ENCODE measurements at places on chromosomes 3 and 15.
A peak's percentile ranks its signal among the peaks of the same experiment; 100 is the strongest.

DNA sequence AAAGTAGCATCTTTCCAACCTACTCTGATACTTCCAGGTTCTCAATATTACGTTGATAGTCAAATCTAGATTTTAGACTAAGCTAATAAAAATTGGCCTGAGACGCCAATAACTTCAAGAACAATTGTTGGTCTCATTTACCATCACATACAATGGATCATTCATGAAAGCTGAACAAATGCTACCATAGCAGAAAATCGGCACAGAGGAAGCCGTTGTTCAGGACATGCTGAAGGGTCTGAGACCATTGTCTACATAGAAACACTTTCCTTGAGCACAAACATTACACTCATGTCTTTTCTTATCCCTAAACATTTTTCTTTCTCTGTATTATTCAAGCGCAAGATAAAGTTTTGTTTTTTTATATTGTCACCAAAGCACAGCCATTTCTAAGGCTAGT is 37.2 kb upstream of the FHIT start:
- no peak for DNase-seq

- DNase-seq = no peak
Observed at GRCh38 chr3:172914854-172915253, 164.3 kb downstream of the ECT2 start.

DNA sequence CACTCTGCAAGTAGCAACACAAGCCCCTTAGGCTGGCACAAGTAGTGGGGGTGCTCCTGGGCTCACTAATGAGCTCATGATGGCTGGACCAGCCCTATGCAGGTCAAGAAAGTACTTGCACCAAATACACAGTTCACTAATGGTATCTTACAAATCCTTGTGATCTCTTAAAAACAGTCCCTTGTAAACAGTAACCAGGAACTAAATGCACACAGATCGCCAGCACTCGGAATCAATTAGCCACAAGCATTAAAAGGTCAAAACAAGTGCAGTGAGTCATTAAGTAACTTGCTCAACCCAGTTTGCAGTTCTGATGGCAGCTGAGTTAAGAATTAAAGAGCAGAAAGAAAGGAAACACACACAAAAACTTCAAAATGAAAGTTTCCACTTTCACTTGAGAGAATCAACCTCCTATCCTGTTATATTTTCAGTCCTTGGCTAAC is 43.2 kb downstream of the ARHGEF3 start:
- no peak for DNase-seq

GRCh38 chr3:178960918-178961317 is 110.7 kb downstream of the ZMAT3 start:
- no peak for DNase-seq

- no peak for DNase-seq
Observed at GRCh38 chr3:128079823-128080222, 27.6 kb downstream of the SEC61A1 start.

DNA sequence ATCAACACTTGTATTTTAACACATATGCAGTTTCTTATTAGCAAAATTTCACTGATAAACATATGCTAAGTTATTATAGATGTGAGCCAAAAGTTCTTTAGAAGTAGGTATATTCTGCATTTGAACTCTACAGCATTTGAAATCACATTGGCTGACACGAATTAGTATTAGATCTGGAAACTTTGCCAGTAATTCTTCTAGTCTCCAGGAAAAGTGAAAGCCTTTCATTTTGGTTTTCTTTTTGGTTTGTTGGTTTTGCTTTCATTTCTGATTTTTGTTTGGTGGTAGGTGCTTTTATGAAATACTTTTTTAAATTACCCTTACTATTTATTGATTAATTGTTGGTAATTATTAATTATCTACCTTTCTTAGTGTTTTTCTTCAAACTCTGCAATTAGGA is 72.9 kb downstream of the RBMS3 start:
- DNase-seq = no peak

GRCh38 chr3:144868506-144868905 is 896.9 kb downstream of the DIPK2A start:
- DNase-seq = no peak

DNA sequence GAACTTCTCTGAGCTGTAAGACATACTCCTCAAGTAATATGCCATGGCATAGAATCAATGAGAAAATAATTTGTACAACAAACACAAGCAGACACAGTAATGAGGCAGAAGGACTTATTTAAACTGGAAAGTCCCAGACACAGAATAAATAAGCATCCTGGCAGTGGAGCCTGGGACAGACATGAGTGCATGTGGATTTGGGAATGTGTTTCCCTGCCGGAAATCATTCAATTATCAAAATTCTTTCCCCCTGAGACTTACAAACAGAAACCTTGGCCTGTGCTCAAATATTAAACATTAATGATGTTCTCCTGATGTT is 520.1 kb downstream of the ROBO1 start:
- no peak for DNase-seq

DNA sequence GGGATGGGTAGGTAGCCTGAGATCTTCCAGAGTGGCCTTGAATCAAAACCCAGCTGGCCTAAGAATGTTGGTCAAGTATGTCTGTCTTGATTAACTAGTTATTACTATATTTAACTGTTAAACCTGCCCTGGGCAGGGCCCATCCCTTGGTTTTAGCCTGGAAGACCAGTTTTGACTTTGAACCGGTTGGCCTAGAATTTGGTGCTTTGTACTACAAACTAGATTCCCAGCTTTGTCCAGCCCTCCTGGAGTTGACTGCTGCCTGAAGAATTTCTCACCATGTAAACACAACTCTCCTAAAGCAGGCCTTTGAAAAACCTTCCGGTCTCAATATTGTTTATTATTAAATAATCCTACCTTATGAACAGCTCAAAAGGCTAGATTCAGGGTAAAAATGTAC is 16.0 kb downstream of the C15orf62 start:
- DNase-seq = no peak

GRCh38 chr15:98146031-98146820 is 185.7 kb downstream of the ARRDC4 start:
- DNase-seq = no peak

GRCh38 chr3:140651287-140651686 is 26.6 kb upstream of the TRIM42 start:
- DNase-seq = no peak

- peak; percentile 50 for DNase-seq
Observed at GRCh38 chr3:632571-633170, 436.1 kb downstream of the CHL1 start.

GRCh38 chr15:91916051-91916450 is 62.5 kb downstream of the SLCO3A1 start:
- DNase-seq = no peak

- DNase-seq = no peak
Observed at GRCh38 chr15:91694831-91695210, 158.7 kb upstream of the SLCO3A1 start.

DNA sequence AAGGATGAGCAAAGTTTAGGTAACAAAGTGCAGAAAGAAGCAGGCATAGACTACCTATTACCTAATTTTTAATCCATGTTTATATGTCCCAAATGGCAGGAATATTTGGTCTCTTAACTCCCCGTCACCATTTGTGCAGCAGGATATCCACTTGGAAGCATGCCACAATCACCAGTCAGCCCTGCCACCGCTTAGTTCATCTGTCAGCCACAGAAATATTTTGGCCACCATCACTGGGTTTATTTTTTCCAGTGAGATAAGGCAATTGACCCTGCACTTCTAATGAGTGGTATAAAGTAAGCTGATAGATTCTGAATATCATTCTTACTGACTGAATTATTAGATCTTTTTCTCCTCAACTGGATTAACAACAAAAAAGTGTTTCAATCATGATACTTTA is 152.9 kb upstream of the SOX2 start:
- no peak for DNase-seq

DNA sequence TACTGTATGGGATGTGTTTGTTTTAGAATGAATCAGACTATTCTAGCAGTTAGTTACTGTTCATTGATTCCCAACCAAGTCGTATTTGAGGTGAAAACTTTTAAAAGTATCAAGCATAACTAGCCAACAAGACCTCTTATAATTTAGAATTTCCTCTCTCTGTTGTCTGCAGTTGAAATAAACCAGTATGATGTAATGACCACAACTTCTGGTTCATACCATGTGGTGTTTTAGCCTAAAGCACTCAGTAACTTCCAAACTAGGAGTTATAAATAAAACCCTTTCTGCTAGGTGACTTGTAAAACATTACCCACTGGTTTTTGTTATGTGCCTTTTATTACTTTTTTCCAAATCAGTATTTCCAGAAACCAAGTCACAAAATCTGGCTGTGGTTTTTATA is 19.8 kb upstream of the P2RY12 start:
- DNase-seq = no peak

GRCh38 chr3:46102780-46103130 is 75.5 kb upstream of the XCR1 start:
- no peak for DNase-seq

DNA sequence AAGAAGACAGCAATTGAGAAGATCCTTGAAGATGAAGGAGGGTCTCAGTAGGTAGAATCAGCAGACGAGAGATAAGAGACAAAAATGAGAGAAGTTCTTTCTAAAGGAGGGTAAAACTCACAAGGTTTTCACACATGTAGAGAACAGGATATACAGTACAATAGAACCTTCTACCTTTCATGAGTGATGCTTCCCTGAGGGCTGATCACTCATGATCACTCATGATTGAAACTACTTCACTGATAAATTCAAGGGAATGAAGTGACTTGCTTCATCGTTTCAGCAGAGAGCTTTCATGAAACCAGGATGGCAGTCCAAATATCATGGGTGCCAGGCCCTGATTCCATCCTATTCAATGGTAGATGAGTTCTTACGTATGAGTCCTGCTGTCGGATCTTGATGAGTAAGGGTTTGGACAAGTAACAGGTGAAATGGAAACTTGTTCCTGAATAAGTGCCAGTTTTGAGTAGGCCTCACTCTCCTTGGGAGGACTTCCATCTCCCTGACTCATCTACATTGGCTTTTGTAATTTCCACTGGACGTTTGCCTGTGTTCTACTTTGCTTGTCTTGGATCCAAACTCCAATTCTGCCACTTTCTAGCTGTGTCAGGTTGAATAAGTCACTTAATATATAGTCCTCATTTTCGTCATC is 9.6 kb upstream of the CLDN16 start:
- DNase-seq = no peak

DNA sequence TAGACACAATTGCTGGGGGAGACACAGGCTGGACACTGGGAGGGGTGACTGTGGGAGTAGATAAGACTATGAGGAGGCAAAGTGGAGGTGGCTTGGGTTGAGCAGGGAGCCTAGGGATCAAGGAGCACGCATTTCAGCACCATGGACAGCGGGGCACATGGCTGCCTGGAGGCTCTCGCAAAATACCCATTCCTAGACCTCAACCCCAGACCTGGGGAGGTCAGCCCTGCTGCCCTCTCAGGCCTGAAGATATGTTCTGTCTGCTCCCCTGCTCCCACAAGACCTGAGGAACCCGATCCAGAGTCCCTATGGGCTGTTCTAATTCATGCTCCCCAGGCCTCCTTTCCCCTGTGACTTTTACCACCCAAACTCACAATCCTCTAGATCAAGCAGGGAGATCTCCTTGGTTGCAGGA is 16.0 kb upstream of the CPEB1 start:
- DNase-seq = no peak

DNA sequence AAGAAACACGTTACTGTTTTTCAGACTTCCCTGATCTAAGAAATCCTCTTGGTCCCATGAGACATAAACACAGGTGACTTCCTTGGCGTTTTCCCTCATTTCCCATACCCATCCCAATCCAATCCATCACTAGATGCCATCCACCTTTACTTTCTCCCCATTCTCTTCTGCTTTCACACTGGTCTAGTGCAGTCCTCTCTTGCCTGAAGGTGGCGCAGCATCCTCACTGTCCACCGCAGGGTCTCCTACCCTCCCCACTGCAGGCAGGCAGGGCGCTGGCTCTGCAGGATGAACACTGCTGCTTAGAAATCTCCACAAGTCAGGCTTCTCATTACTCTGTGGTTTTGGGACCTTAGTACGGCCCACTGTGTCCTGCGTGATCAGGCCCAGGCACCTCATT is 58.2 kb downstream of the RAB7A start:
- peak; percentile 80 for DNase-seq

- peak; percentile 84 for DNase-seq
Observed at GRCh38 chr15:45378149-45378912, at the start of gene GATM. Gene GATM, minus strand, starts transcription at chr15:45378544. Its CDS starts 91 bp downstream, at chr15:45378453.

- DNase-seq = no peak
Observed at GRCh38 chr15:76358453-76358852, 21.9 kb downstream of the ISL2 start.

DNA sequence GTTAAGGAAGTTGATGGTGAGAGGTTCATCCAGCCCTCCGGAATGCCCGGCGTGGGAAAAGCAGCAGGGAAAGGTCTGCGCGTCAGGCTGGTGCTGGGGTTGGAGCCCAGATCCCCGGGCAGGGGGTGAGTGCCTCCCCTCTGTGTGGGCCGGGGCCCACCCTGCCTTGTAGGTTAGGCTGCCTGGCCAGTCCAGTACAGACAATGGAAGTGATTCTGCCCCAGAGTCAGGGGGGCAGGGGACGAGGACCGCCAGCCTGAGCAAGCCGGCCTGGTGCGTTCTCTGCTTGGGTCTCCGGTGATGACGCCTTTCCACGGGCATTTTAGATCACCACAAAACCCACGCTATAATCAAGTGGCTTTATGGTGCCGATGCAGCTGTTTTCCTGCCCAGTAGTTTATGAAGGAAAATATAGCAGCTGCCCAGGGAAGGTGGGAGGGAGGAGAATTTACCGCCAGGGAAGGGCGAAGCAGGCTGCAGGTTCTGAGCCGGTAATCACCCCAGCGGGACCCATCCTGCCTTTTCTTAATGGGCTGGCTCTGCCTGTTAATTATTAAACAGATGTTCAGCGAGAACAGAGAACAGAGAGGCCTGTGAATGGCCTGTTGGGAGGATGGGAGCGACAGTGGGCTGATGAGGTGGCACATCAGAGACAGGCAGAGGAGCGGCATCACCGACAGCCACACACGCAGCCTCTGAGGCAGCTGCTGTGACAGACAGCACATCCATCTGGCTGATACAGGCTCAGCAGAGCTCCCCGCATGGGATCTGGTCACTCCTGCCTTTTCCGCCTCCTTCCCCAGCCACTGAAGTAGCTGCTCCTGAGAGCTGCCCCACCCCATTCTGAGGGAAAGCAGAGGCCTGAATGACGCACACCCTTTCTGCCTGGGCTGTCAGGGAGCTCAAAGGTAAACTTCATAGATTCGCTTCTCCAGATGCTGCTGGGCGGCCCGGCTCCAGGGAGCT is 35.2 kb downstream of the BDH1 start:
- DNase-seq = peak; percentile 85

DNA sequence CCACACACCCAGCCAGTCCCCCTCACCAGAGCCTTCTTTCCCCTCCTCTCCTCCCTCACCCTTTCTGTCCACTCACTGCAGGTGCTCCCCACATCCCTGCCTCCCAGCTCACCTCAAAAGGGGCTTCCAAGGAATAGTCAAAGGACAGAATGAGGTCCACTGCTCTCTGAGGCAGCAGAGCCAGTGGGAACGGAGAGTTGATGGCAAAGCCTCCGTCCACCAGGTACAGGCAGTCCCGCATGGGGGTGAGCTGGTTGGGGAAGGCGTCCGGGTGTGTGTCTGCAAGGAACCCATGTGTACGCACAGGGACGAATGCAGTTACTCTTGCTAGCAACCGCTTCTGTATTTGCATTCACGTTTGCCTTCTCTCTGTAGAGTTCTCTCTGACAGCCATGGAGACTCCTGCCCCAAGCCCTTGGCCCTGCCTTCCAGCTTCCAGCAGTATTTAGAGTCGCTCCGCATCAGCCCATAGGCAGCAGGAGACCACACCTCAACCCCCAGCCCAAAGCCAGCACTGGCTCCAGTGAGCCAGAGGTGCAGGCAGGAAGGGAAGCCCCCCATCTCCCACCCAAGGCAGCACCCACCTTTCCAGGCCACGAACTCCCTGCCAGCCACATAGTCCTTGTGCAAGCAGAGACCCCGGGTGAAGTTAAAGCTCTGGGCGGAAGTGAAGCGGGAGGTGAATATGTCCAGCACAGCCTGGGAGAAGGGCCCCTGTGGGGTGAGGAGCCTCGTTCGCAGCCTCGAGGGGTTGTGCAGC is 12.4 kb downstream of the PLA2G4F start:
- no peak for DNase-seq
